ENCODE measurements at places on chromosomes 4 and X. TPM values are rescaled to one million over a fixed set of nuclear protein-coding genes. Genes with fewer than 3 reads are reported as not detected.

The RAI2 gene
- 0.16 TPM for total RNA-seq

- no peaks in the 10 kb centered on the region for H3K36me3 ChIP-seq
- H3K4me3 ChIP-seq = no peak overlapping the region
- H3K4me1 ChIP-seq = no peaks in the 10 kb centered on the region
- no peak for DNase-seq
Measured at GRCh38 chr4:181728305-181728966, 514.8 kb upstream of the TENM3 start.

GRCh38 chrX:145821291-145821897 is 3.8 kb downstream of the SLITRK2 start:
- H3K36me3 ChIP-seq = no peaks in the 10 kb centered on the region
- H3K27ac ChIP-seq = no peak overlapping the region
- H3K4me1 ChIP-seq = no peaks in the 10 kb centered on the region
- no peak overlapping the region for H3K4me3 ChIP-seq
- DNase-seq = no peak
- peaks cover 22% of the 10 kb centered on the region for H3K27me3 ChIP-seq

The MAGEE2 gene
- total RNA-seq = not detected

The SPATA4 gene
- total RNA-seq = not detected

The NUDT9 gene
- 12.0 TPM for total RNA-seq

The PLP1 gene
- not detected for total RNA-seq

- no peaks in the 10 kb centered on the region for H3K4me1 ChIP-seq
- no peak overlapping the region for H3K27ac ChIP-seq
- H3K36me3 ChIP-seq = no peaks in the 10 kb centered on the region
- H3K4me3 ChIP-seq = no peak overlapping the region
Measured at GRCh38 chrX:1011691-1012283, 200.7 kb downstream of the CRLF2 start.

The CXCL11 gene
- total RNA-seq = not detected

The TBX22 gene
- not detected for total RNA-seq

- H3K27ac ChIP-seq = no peak overlapping the region
- H3K4me3 ChIP-seq = no peak overlapping the region
- peaks cover 36% of the 10 kb centered on the region for H3K36me3 ChIP-seq
- H3K4me1 ChIP-seq = no peaks in the 10 kb centered on the region
- no peak for DNase-seq
- no peaks in the 10 kb centered on the region for H3K27me3 ChIP-seq
Measured at GRCh38 chr4:48571471-48571870, 81.4 kb downstream of the ZAR1 start.

The TRPC5OS gene
- total RNA-seq = not detected

GRCh38 chr4:3291969-3292570 is 751 bp upstream of the RGS12 start:
- peaks cover 33% of the 10 kb centered on the region for H3K27me3 ChIP-seq
- DNase-seq = no peak
- H3K4me1 ChIP-seq = peaks cover 10% of the 10 kb centered on the region
- peak overlapping the region; percentile 88 for H3K4me3 ChIP-seq
- H3K36me3 ChIP-seq = no peaks in the 10 kb centered on the region

The P2RY10 gene
- total RNA-seq = 55.6 TPM

DNA sequence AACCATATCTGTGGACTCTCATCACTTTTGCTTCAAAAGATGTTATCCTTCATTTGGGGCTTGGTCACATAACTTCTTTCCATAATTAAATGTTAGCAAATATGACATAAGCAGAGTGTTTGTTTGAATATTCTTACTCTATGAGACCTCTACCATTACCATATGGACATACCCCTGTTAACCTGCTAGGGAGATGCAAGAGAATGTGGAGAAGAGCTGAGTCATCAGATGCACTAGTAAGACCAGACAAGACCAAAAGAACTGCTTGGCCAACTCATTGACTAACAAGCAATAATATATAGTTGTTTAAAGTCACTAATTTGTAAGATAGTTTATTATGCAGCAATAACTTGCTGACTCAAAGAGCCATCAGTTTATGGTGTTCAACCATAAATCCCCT is 652.9 kb downstream of the SMARCA1 start:
- no peak overlapping the region for H3K4me3 ChIP-seq
- no peaks in the 10 kb centered on the region for H3K27me3 ChIP-seq
- no peaks in the 10 kb centered on the region for H3K36me3 ChIP-seq
- no peak for DNase-seq

The SPARCL1 gene
- not detected for total RNA-seq

- no peaks in the 10 kb centered on the region for H3K36me3 ChIP-seq
- no peak overlapping the region for H3K27ac ChIP-seq
- no peaks in the 10 kb centered on the region for H3K27me3 ChIP-seq
- no peak for DNase-seq
- no peaks in the 10 kb centered on the region for H3K4me1 ChIP-seq
Measured at GRCh38 chr4:8282134-8282641, 12.6 kb downstream of the HTRA3 start.

The GDI1 gene
- 117 TPM for total RNA-seq

The CNGA2 gene
- not detected for total RNA-seq
